Uterine smooth muscle cell (primary cell): ENCODE measurements at places on chromosomes 3 and 15. TPM values are rescaled to one million over a fixed set of nuclear protein-coding genes. Genes with fewer than 3 reads are reported as not detected.

The NSUN3 gene
- total RNA-seq = 13.2 and 13.6 TPM in 2 replicates

The REC114 gene
- not detected in 2 replicates for total RNA-seq

The ACOX2 gene
- total RNA-seq = 7.7 and 10.2 TPM in 2 replicates

The INAFM2 gene
- 8.7 and 10.1 TPM in 2 replicates for total RNA-seq

The CLRN1 gene
- not detected in 2 replicates for total RNA-seq

The BNC1 gene
- 10.0 and 11.3 TPM in 2 replicates for total RNA-seq

The CHRD gene
- total RNA-seq = 7.4 and 9.3 TPM in 2 replicates

The TF gene
- under 0.01 TPM in 2 replicates for total RNA-seq

The GPR160 gene
- total RNA-seq = 0.22 and 0.50 TPM in 2 replicates

The TMEM45A gene
- 18.7 and 39.0 TPM in 2 replicates for total RNA-seq

The PLA2G4D gene
- not detected in 2 replicates for total RNA-seq

The TUSC7 gene
- total RNA-seq = not detected in 2 replicates

The A4GNT gene
- total RNA-seq = not detected in 2 replicates

The ROBO2 gene
- total RNA-seq = 0.37 and 0.55 TPM in 2 replicates

The CILP gene
- under 0.01 and 0.12 TPM in 2 replicates for total RNA-seq

The C3orf49 gene
- total RNA-seq = not detected in 2 replicates

The TMCO5A gene
- under 0.01 TPM in 1 of 2 replicates, not detected in the other for total RNA-seq

The MYD88 gene
- total RNA-seq = 11.9 and 12.5 TPM in 2 replicates

The AP3B2 gene
- 0.22 and 0.75 TPM in 2 replicates for total RNA-seq

The TRPM1 gene
- total RNA-seq = not detected in 2 replicates

The DRD3 gene
- total RNA-seq = not detected in 2 replicates

The LSAMP gene
- 1.00 and 2.9 TPM in 2 replicates for total RNA-seq

The GOLGA6B gene
- total RNA-seq = not detected in 2 replicates

The ROPN1 gene
- total RNA-seq = not detected in 2 replicates

The LARP6 gene
- total RNA-seq = 143 and 174 TPM in 2 replicates

The NTRK3 gene
- under 0.01 TPM in 2 replicates for total RNA-seq

The EFCC1 gene
- total RNA-seq = not detected in 2 replicates

The PLSCR2 gene
- total RNA-seq = not detected in 2 replicates

The C3orf38 gene
- 26.4 and 27.0 TPM in 2 replicates for total RNA-seq

The FBXO40 gene
- total RNA-seq = under 0.01 TPM in 1 of 2 replicates, not detected in the other

The ANKUB1 gene
- total RNA-seq = not detected in 2 replicates

The MESP1 gene
- 0.44 and 1.1 TPM in 2 replicates for total RNA-seq

The TMEM39A gene
- total RNA-seq = 78.2 and 99.8 TPM in 2 replicates

The SLC12A1 gene
- total RNA-seq = not detected in 2 replicates

The LRRFIP2 gene
- 84.0 and 89.6 TPM in 2 replicates for total RNA-seq

The EPHB3 gene
- 4.5 and 8.5 TPM in 2 replicates for total RNA-seq

The SLC9A9 gene
- 8.0 and 8.9 TPM in 2 replicates for total RNA-seq

The CYP1A2 gene
- not detected in 2 replicates for total RNA-seq

The CPA3 gene
- total RNA-seq = not detected in 2 replicates

The TMEM266 gene
- total RNA-seq = not detected in 2 replicates

The RUBCN gene
- 13.1 and 13.4 TPM in 2 replicates for total RNA-seq

The LRRK1 gene
- 10.6 and 15.7 TPM in 2 replicates for total RNA-seq
